ENCODE measurements at places on chromosomes 7 and 10. TPM values are rescaled to one million over a fixed set of nuclear protein-coding genes. Genes with fewer than 3 reads are reported as not detected.

HMX3 gene
- total RNA-seq, result not detected

OGDHL gene
- total RNA-seq, result 0.37 TPM

VGF gene
- total RNA-seq, result 249 TPM

SPDYE2B gene
- not detected for total RNA-seq

MRLN gene
- not detected for total RNA-seq

ACSM6 gene
- total RNA-seq, result not detected

Measured in uterine smooth muscle cell (primary cell).